NCI-H774 (cell line): ENCODE measurements at places on chromosomes 13 and 19.

DNA sequence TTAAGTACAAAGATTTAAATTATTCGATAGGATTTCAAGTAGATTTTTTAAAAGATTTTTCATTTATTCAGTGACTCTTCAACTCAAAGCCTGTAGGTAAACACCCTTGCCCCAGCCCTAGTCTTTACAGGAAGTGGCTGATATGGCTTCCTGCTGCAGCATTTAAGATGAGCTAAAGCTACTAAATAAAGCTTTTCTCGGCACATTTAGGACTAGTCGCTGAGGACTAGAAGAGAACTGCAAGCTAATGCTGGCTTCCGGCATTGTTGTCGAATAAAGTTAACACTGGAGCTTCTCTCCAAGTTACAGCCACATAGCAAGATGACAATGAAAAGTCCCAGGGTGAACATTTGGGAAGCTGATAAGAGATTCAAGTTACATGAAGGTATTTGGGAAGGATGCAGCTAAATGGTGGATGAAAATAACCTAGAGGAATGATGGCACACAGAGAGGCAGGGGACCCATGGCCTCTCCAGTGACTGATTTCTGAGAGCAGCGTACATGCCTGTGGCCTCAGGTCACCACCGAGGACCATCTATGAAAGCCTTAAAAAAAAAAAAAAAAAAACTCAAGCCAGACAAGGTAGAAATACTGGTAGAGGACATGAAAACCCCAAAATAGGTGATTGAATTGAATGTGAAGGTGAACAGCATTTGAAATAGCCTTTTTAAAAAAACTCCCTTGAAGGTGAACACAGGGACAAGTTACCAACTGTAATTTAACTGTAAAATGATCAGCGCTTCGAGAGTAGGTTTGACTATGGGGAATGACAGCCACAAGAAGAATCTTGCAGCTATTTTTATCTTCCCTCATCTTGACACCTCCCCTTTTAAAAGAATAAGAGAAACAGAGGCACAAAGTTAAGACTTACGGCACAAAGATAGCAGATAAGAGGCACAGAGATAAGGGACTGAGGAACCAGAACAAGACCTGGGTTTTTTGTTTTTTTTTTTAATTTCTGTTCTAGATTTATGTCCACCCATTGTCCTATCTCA, 155.4 kb downstream of the DCT start:
- DNase-seq: no peak

DNA sequence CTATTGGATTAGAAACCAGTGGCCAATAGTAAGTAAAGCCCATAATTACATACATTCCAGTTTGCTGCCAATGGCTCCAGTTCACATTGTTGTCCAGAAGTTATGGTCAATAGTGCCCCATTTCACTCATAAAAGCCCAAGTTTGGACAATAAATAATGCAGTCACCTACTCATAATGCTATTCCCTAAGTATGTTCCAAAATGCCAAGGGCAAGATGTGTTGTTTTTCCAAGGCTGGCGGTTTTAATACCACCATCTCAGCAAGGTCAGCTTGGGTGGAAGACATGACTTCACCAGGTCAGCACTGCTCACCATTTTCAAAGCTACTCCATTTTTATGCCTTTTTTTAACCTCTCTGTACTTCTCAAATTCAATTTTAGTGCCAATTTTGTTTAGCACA, 32.7 kb downstream of the KCTD12 start:
- DNase-seq: no peak

DNA sequence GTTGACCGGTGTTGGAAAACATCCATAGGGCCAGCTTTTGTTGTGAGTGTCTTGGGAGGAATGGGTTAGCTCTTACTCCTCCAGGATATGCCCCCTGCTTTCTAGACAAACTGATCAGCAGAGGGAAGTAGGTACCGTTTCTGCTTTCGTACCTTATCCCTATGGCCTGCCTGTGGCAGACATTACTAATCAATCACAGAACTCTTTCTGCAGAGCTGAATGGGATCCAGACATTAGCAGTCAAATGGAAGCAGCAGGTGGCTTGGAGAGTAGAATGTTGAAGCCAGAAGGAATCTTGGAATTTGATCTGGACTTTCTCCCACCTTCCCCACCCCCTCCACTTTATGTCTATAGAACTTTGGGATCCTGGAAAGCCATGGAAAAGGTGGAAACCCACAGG, 17.1 kb downstream of the NWD1 start:
- DNase-seq: peak; percentile 2

- DNase-seq: no peak
These were observed 29.8 kb upstream of the TM9SF2 start for GRCh38 chr13:99471221-99472121.

DNA sequence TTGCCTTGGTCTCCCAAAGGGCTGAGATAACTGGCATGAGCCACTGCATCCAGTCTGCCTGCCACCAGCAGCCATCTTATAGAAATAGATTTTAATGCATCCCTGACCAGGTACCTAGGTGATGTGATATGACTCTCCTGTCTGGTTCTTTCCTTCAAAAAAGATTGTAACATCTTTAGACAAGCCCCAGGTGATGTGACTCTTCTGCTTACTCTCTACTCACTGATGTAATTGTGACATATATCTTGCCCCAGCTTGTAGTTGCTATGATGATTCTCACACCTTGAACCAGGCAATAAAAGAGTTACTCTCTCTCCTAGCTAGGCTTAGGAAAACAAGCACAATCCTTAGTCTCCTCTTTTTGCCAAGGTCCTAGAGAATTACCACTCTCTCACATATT, 30.6 kb upstream of the ZNF681 start:
- DNase-seq: no peak

DNA sequence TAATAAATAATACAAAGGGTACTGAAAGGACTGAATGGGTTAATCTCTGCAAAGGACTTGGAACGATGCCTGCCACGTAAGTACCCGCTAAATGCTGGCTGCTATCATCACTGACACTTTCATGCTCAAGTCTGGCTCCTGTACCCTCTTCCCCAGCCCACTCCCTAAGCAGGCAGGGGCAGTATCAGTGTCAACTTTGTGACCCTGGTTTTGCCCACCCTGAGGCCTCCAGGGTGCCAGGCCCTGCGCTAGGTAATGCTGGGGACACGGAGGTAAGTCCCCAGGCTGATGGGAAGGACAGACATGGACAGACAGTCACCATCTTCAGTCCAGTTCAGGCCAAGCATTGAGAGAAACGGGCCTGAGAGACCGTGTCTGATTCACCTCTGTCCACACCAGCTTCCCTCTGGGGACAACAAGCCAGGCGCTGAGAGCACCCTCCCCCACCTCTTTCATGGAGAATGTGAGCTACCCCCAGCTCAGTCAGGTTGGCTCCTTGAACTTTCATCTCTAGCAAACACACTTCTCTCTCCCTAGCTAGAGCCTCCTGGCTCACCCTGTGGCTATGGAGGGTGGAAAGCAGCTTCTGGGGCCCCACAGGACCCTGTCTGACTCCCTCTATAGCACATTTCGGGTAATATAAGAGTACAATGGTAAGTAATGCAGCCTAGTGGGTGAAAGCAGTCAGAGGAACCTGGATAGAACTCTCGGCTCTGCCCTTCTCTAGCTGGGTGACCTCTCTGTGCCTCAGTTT, 800 bp downstream of the ETFB start:
- no peak for DNase-seq

DNA sequence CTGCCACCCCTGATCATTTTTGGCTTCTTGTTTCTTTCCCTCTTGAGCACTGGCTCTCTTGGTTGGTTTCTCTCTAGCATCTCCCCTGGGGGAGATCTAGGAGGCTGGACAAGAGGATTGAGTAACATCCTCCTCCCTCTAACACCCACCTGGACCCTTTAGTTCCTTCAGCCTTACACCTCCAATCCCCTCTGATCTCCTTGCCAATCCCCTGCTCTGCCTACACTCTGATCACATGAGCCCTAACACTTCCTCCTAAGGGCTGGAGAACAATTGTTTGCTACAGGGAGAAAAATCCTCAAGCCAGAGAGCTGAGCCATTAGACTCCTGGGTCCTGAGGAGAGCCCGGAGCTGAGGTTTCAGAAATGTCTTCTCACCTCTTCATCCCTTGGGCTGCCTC, 65.9 kb upstream of the ADGRL1 start:
- DNase-seq: no peak

- no peak for DNase-seq
These were observed 70.5 kb downstream of the GJA3 start for GRCh38 chr13:20090349-20090748.

- no peak for DNase-seq
These were observed 49.6 kb upstream of the ARGLU1 start for GRCh38 chr13:106617561-106617960.
